ENCODE measurements at places on chromosomes 6 and 20.

GRCh38 chr20:58524814-58525213 lies 9.6 kb upstream of the APCDD1L start:
- no peak for DNase-seq

DNA sequence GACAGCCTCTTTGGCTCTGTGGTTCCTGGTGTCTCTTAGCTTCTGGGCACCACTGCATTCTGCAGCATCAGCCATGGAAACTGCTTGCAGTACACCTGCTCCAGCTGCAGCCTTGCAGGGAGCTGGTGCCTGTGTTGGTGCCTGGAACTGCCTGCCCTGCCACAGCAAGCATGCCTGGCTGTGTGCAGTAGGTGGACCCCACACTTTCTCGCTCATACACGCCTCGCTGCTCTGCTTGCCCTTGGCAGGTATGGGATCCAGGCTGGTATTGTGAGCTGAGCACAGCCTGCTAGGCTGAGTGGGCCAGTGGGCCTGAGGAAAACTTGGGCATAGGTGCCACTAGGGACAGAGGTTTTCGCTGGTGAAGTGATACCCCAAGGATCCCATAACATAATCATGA lies 22.8 kb downstream of the OR2J3 start:
- no peak for DNase-seq

DNA sequence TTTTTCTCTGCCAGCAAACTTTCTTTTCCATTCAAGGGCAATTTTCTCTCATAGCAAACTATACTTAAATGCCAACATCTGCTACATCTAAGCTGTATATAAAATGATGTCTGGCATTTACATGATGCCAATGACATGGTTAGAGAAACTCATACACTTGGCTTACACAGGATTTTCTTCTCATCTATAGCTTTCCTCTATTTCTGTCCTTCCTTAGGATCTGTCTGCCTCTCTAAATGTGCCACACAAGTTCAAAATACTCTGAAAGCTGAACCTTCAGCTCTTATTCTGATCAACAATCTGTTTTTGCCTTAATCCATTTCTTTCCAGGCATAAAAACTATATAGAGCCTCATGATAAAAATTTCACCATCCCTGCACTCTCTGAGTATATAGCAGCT lies 290.9 kb upstream of the RNF217 start:
- DNase-seq = no peak

DNA sequence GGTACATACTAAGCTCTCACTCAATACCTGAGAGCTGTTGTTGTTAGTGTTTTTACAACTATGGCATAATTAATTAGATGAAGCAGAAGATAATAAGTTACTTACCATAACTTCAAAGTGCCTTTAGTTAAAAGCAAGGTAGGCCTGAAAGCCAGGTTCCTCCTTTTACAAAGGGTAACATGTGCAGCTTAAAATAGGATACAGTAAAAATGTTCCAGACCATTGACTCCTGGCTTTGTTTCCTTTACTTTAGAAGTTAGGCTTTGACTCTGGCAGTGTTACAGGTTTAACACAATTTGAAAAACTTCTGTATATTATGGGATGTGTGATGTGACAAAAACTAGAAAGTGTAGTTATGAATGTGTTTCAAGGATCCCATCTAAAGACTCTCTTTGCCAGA lies 522.5 kb downstream of the EPM2A start:
- no peak for DNase-seq

DNA sequence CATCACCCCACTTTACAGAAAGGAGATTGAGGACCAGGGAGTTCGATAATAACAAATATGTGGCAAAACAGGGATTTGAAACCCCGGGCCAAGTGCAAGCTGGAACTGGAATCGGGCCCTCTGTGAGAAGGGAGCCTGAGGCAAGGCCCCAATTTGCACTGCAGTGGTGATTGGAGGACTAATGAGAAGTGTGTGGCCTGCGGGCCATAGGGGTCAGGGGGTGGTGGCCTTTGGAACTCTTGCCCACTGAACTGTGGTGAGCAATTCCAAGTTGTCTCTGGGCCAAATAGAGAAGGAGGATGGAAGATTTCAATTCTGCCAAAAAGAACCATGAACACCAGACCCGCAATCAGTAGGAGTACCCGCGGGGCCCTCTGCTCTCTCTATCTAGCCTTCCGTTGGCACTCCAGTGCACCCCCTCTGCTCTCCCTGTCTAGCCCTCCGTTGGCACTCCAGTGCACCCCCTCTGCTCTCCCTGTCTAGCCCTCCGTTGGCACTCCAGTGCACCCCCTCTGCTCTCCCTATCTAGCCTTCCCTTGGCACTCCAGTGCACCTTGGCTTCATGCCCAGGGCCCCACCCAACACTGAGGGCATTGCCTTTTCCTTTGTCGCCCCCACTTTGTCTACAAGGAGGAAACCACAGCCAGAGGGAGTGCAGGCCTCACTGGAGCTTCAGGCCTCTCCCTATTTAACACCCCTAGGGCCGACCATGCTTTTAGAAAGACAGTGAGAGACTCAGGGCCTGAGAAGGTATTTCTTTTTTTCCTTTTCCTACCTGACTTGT lies 6.0 kb upstream of the PTPRA start:
- DNase-seq = no peak

- DNase-seq = no peak
Measured at GRCh38 chr6:36933102-36933501, 21.4 kb upstream of the PI16 start.
